ENCODE measurements at places on chromosomes 1 and 21.
A peak's percentile ranks its signal among the peaks of the same experiment; 100 is the strongest.

GRCh38 chr21:42160111-42160721 is 58.7 kb upstream of the ABCG1 start:
- DNase-seq, result peak; percentile 40

GRCh38 chr1:20507248-20507563 is 745 bp downstream of the MUL1 start:
- no peak for DNase-seq

DNA sequence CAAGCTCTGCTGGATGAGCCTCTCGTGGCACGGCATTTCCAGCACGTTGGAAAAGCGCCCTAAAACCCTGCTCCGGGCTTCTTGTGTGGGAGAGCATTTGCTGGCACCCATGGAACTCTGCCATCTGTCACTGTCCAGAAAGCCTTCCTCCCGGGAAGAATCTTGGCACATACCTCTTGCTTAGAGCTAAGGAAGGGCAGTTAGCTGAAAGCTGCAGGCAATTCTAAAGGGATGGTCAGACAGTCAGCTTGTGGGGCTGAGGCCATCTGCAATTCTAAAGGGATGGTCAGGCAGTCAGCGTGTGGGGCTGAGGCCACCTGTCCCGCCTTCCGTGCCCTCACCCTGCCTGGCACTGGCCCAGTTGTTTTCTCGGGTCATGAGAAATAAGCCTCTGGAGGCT is 139.0 kb upstream of the TMEM51 start:
- DNase-seq, result no peak

GRCh38 chr1:24892188-24893153 is 37.6 kb downstream of the RUNX3 start:
- DNase-seq, result peak; percentile 55

- no peak for DNase-seq
These were observed 19.8 kb downstream of the CTNNBIP1 start for GRCh38 chr1:9890224-9890731.

- no peak for DNase-seq
These were observed at the start of gene LCE1C for GRCh38 chr1:152806576-152806975. TSS of gene LCE1C (minus strand) at chr1:152806651. CDS start at chr1:152805478, 1,173 bp downstream.

- no peak for DNase-seq
These were observed 1.0 kb upstream of the PDZK1IP1 start for GRCh38 chr1:47190857-47191256.

GRCh38 chr1:6898974-6899539 is 113.8 kb downstream of the CAMTA1 start:
- DNase-seq, result no peak

- no peak for DNase-seq
These were observed 70.1 kb downstream of the EPHB2 start for GRCh38 chr1:22780696-22781095.
